ENCODE measurements at places on chromosomes 3 and 15. TPM values are rescaled to one million over a fixed set of nuclear protein-coding genes. Genes with fewer than 3 reads are reported as not detected.

Gene GALNT15
- total RNA-seq = 7.2 TPM

Gene PIF1
- 8.0 TPM for total RNA-seq

Gene PLA2G4F
- not detected for total RNA-seq

- DNase-seq = no peak
These were observed 9.7 kb downstream of the TTC23 start for GRCh38 chr15:99239545-99240198.

DNA sequence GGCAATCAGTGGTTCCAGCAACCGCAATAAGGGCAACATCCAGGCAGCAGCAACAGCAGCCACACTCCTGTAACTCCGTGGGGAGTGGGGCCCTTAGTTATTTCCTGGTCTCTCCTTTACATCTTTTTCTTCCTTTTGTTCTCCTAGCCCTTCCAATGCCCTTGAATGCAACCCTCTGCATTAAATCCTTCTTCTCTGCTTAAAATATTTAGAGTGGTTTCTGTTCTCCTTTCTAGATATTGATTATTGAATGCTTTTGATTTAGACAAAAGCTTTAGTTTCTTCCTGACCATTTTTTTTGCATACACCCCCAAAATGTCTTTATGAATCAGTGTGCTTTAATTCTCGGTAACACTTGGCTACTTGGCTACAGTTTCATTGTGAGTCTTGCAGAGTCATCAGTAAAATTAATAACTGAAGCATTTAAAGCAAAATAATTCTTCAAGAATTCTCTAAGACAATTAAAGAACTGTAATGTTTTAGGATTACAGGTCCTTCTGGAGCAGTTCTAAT, 586.1 kb downstream of the MECOM start:
- DNase-seq = no peak

DNA sequence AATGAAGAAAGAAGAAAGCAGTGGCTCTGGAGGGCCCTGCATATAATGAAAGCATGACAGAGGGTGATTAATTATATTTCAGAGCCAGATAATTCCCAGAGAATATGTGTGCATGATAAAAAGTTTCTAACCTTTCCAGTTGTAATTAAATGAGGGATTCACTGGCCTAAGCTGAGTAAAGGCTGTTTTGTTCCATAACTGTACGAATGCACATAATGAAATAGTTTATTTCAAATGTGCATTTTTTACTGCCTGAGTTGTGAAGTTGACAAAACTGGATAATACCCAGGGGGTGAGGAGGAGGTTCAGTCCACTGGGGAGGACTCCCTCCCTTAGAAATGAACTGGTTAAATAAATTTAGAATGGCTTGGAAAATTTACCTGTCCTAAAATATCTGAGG, 616.4 kb downstream of the TAFA4 start:
- no peak for DNase-seq

DNA sequence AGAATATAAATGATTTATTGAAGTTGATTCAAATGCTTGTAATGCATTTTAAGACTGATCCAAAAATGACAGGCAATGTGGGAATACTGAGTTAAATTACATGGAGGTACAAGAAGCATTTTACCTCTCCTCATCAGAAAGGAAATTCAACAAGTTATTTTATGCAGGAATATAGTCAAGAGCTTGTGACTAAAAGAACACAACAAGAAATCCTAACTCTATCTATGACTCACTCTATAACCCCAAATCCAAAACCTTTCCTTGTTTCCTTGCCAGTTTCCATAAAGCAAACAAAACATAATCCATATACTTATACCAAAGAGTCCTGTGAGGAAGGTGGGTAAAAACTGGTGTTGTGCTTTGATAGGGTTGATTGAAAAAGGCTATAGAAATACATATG, 30.8 kb downstream of the SIN3A start:
- DNase-seq = no peak

- DNase-seq = no peak
These were observed 94.9 kb downstream of the HMG20A start for GRCh38 chr15:77515613-77516012.

DNA sequence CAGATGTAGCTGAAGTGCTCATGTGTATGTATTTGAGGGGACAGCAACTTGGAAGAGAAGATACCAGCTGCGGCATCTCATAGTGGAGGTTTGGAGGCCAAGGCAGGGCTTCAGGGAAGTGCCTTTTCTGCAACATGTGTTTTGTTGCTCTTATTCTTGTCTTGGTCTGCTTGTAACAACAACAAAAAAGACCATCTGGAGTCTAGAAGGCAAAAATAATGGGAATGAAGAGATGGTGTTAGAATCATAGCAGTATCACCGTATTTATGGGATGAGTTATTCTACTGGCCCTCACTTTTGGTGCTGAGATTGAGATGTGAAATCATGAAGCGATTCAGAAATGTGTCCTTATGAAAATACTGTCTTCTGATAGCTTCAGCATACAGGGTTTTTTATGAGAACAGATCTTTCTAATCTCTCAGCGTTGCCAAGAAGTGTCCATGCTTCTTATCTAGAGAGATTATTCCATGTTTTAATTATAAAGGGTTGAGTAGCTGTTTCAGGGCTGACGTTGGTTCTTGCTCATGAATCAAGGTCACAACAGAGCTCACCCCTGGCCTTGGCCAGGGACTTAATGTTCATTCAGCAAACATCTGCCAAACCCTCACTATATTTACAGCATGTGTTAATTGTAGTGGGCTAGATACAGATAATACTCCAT, 58.0 kb downstream of the ITPR1 start:
- DNase-seq = no peak

GRCh38 chr3:111159391-111159790, 87.8 kb downstream of the NECTIN3 start:
- DNase-seq = no peak

DNA sequence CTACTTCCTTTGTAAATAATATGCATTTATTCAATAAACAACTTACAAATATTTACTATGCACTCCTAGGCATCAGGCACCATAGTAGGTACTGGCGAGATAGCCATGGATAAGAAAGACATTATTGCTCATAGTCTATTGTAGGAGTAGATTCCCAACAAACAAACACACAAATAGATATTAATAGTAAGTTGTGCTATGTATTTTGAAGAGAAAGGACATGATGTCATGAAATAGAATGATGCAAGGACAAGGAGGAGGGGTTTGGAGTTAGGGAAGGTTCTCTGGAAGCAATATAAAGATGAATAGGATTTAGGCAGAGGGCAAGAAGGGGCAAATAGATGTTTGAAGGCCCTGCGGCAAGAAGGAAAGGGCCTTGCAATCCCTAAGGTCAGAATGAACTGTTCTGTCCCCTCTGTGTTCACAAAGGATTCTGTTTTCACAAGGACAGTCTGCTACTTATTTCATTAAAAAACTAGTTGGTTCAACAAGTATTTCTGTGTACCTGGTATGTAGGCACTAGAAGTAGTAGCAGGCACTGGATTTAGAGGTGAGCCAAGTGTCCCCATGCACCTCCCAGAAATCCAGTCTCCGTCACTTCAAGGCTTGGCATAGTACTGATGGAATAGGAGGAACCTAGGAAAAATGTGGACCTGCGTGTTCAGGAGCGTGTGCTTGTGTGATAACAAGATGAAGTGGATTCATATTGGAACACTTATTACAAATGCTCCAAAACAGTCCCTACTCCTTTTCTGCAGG, 231.8 kb upstream of the TPRG1 start:
- DNase-seq = no peak

- DNase-seq = no peak
These were observed 760.3 kb upstream of the ARRDC4 start for GRCh38 chr15:97200161-97200560.

GRCh38 chr15:64163659-64164362, 989 bp upstream of the PPIB start:
- DNase-seq = no peak

DNA sequence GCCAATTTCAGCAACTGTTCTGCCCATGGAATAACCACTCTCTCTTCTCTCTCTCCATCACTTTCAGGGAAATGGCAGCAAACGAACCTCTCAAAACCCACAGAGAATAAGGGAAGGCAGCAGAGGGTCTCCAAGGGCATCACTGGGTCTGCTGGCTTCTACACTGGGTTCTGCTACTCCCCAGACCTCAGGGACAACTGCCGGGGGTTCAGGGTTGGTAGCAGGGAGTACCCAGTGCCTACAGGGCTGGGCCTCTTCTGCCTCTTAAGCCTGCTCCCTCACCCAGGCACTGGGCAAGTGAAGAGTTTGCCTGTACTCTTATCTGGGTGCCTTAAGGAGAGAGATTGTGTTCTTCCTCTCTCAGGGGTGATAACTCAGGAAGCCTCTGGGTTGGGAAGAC, 2.5 kb downstream of the TCTA start:
- no peak for DNase-seq

DNA sequence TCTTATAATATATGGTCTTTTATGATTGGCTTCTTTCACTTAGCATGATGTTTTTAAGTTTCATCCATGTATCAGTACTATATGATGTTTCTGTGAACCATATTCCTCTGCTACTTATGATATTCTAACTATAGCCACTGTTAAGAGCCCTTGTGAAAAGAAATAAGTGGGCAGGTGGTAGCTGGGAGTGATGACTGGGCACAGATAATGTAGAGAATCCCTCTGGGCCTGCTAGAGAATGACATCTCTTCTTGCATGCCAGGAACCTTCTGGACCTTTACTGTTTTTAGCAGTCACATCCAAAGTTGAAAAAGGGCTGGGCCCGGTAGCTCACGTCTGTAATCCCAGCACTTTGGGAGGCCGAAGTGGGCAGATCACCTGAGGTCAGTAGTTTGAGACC, 10.2 kb downstream of the IDH3A start:
- DNase-seq = no peak

GRCh38 chr3:138180375-138181029, 5.8 kb upstream of the DBR1 start:
- peak; percentile 37 for DNase-seq

DNA sequence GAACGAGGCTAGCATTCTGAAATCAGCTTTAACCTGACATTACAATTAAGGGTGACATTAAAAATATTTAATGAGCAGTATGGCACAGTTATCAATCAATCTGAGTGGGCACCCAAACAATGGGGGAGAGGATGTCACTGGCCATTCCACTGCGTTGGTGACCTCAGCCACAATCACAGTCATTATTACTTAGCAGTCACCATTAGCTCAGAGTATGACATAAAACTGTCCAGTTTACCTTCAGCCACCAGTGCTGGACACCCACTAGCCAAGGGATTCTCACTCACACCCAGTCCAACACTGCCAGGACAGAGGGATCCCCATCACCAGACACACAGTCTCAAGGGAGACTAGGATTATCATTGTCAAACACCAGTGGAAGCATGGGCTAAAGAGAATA, 17.5 kb upstream of the REC114 start:
- no peak for DNase-seq
